ENCODE measurements at places on chromosomes 3 and 15.

- DNase-seq, result no peak
Measured at GRCh38 chr3:197242784-197243432, 55.5 kb downstream of the DLG1 start.

- DNase-seq, result no peak
Measured at GRCh38 chr3:115325539-115325938, 178.5 kb upstream of the ZBTB20 start.

GRCh38 chr3:87982421-87982820 is 76.4 kb downstream of the CGGBP1 start:
- no peak for DNase-seq

GRCh38 chr15:87347806-87348515 is 908.6 kb downstream of the NTRK3 start:
- no peak for DNase-seq

DNA sequence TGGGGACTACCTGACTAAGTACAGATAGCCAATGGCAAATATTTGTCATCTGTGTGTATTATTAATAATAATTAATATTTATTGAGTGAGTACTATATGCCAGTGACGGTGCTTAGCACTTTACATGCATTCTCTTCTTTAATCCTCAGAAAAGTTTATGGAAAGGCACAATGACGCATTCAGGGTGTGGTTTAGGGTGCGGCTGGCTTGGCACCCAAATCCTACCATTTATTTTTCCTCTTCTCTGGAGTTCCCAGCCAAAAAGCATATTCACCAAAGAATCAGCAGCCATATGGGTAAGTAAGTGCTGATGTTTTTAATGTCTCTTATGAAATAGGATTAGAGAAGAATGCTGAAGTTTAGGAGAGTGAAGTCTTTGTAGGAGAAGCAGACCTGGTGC is 140.4 kb upstream of the TP63 start:
- no peak for DNase-seq

All from amygdala (tissue), 56 donors.